Stimulated activated naive CD8-positive, alpha-beta T cell treated with anti-CD3 and anti-CD28 coated beads, Interleukin-15, amount 100 ng/mL, for 72 hours (primary cell): ENCODE measurements at places on chromosomes 12 and 14.

- no peak for DNase-seq
These were observed 564 bp upstream of the THTPA start for GRCh38 chr14:23555533-23555881.

DNA sequence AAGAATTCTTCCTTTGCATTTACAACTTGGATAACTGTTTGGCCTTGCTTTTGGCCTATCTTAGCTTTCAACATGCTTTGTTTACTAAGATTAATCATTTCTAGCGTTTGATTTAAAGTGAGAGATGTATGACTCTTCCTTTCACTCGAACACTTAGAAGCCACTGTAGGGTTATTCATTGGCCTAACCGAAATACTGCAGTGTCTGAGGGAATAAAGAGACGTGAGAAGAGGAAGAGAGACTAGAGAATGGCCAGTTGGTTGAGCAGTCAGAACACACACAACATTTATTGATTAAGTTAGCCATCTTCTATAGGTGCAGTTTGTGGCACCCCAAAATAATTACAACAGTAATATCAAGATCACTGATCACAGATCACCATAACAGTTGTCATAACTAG is 62.3 kb upstream of the CCDC175 start:
- no peak for DNase-seq

- no peak for DNase-seq
These were observed 89.4 kb downstream of the SLC15A4 start for GRCh38 chr12:128734371-128734770.

GRCh38 chr12:121713257-121713777 is 765 bp downstream of the TMEM120B start:
- peak; percentile 16 for DNase-seq

GRCh38 chr14:55710506-55711041 is 130.6 kb downstream of the KTN1 start:
- DNase-seq = no peak

- DNase-seq = no peak
These were observed 7.0 kb downstream of the ETNK1 start for GRCh38 chr12:22631863-22632463.

- no peak for DNase-seq
These were observed 18.7 kb upstream of the SCFD1 start for GRCh38 chr14:30603402-30603801.

GRCh38 chr12:70255311-70255710 is 12.1 kb downstream of the CNOT2 start:
- DNase-seq = no peak

GRCh38 chr12:31259136-31259886 is 66.6 kb downstream of the SINHCAF start:
- DNase-seq = no peak

GRCh38 chr12:104652358-104652757 is 195.6 kb downstream of the CHST11 start:
- no peak for DNase-seq

- no peak for DNase-seq
These were observed 58.2 kb downstream of the GRIP1 start for GRCh38 chr12:66620688-66621087.

DNA sequence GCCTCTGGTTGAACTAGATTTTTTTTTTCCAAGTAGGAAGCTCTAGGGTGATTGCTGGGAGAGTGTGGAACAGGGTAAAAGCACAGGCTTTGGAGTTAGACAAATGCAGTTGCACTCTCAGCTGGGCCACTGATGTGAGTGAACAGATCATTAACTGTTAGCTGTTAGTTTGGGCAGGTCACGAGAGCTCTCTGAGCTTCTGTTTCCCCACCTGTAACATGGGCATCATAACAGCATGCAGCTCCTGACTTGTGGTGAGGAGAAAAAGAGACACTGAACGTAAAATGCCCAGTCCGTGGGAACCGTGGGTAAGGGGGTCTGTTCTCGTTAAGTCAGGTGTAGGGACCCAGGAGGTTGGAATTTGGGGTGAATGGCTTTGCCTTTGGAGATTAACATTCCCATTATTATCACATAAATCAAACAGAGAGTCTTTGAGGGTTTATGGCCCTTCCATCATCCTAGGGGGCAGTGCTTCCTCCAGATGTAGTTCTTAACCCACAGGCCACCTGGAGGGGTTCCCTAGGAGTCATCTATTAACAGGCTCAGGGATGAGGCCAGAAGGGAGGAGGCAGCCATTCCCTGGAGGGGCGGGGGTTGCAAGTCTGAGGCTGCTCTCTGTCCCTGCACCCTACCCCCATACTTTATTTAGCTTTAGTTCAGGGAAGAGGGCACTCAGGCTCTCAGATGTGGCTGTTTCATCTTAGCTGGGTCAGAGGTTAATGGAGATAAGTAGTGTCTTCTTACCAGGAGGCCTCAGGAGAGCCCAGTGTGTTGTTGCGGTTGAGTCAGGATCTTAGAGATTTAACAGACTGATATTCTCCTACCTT is 135.2 kb downstream of the DACT1 start:
- DNase-seq = no peak

- no peak for DNase-seq
These were observed 31.8 kb upstream of the WSCD2 start for GRCh38 chr12:108097160-108097911.

GRCh38 chr12:30825341-30825740 is 70.6 kb upstream of the CAPRIN2 start:
- DNase-seq = no peak

DNA sequence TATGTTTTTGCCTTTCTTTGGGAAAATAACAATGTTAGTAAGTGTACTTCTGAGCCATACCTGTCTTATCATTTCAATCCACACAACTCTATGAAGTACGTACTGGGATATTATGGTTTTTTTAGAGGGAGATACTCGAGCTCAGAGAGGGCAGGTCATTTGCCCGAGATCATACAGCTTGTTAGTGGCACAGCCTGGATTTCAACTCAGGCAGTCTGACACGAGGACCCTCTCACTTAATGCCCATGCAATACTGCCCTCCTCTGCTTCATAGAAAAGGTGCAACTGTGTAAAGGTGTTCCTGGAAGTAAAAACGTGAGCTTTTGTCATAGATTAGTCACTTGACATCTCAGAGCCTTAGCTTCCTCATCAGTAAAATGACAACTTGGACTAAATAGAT is 128.0 kb downstream of the NDUFA12 start:
- no peak for DNase-seq

DNA sequence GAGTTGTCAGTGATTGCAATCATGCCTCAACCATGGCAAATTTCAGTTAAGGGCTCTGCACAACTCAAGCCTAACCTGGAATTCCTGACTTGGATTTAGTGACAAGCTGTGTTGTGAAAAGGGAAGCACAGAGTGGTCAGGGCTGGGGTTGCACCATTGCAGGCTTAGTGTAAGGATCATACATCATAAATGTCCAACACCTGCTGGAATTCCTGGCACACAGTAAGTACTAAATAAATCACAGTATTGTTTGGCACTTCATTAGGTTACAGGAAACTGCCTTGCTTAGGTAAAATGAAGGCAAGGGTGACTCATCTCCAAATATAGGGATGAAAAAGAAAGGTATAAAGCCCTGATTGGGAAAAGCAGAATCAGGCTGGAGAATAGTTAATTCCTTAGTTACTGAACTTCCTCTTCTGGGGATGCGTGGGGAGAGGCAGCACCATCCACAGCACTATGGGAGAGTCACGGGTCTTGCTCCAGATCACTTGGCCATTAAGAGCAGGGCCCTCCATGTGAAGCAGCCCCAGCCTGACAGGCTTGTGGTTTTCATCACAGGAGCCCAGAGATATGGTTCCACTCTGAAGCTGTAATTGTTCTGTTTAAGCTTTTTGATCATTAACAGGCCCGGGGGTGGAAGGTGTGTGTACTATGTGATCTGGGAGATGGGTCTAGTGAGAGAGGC is 39.7 kb downstream of the SLC8A3 start:
- no peak for DNase-seq

DNA sequence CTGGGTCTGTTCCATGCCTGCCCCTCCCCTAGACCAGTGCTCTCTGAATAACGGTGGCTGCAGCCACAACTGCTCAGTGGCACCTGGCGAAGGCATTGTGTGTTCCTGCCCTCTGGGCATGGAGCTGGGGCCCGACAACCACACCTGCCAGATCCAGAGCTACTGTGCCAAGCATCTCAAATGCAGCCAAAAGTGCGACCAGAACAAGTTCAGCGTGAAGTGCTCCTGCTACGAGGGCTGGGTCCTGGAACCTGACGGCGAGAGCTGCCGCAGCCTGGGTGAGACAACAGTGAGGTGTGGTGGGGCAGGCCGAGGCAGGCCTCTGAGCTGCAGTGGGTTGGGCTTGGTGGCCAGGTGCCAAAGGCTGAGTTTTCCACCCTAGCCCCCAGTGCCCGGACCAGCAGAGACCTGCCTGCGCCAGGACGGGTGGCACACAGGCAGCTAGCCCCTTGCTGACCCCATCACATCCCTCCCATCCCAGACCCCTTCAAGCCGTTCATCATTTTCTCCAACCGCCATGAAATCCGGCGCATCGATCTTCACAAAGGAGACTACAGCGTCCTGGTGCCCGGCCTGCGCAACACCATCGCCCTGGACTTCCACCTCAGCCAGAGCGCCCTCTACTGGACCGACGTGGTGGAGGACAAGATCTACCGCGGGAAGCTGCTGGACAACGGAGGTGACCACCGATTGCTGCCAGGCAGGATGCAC is 28.2 kb upstream of the LRP1-AS start:
- DNase-seq = peak; percentile 41

DNA sequence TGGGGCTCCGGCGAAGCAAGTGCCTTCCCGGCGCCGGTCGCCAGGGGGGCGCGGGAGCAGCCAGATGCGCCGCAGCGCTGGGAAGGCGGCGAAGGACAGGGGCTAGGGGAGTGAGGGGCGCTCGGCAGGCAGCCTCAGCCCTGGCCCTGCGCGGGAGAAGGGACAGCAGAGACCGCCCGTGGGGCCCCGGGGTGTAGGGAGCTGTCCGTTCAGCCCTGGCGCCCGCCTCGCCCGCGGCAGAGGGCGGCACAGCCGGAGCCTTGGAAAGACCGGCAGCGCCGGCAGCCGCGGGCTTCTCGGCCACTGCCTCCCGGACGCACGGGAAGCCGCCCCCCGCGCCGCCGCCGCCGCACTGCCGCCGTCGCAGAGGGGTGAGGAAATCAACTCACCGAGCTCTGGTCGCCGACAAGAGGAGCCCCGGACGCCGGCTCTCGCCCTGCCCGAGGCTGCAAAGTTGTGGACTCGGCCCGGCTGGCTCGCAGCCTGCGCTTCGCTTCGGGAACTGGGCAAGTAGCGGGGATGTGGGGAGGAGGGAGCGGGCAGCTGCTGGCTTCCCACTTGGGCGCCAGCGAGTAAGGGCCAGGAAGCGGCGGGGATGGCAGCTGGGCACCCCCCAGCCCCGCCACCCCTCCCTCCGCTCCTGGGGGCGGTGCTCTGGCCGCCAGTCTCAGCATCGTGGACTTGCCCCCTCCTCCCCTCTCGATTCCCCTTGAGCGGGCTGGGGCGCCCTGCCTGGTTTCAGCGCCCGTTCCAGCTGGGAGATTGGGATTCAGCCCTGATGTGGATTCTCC is at the start of gene ZDHHC22:
Gene ZDHHC22, minus strand, starts transcription at position 578 of the 791 bp plus-strand sequence. CDS start 2,053 bp downstream, outside the sequence.
- DNase-seq = no peak

GRCh38 chr12:2648406-2648805 is 146.4 kb upstream of the FKBP4 start:
- no peak for DNase-seq
